ENCODE measurements at places on chromosomes 12 and 14.
A peak's percentile ranks its signal among the peaks of the same experiment; 100 is the strongest.

DNA sequence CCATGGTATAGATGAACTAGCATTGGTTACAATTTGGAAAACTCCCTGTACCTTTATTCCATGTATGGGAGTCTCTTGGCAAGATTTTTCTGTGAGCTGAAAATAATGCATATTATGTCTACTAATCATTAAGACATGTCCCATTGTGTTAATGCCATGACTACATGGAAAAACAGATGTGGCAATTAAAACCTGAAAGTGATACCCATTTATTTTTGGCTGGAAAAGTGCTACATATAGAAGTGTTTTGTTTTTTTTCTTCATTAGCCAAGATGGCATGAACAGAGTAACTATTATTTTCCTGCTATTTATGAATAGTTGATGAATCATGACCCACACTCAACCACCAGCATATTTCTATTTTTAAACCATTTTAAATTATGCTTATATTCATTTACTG lies 58.2 kb downstream of the ALG10B start:
- no peak for DNase-seq

GRCh38 chr14:71333705-71334104 lies 426.4 kb downstream of the PCNX1 start:
- DNase-seq, result no peak

DNA sequence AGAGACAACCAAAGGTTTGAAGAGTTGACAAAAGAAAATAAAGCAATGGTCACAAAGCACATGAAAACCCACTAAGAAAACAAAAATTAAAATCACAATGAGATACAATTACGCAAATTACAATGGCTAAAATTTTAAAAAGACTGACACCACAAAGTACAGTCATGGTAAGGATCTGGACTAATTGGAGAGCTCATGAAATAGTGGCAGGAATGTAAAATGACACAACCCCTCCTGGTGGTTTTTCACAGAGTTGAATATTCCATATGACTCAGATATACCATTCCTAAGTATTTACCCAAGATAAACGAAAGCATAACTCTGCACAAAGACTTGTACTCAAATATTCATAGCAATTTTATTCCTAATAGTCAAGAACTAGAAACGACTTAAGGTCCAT lies 65.9 kb downstream of the NOVA1 start:
- DNase-seq, result no peak

- no peak for DNase-seq
Observed at GRCh38 chr14:103314496-103315277, 19.4 kb upstream of the EIF5 start.

- DNase-seq, result no peak
Observed at GRCh38 chr14:104957146-104958113, 20.7 kb downstream of the AHNAK2 start.

DNA sequence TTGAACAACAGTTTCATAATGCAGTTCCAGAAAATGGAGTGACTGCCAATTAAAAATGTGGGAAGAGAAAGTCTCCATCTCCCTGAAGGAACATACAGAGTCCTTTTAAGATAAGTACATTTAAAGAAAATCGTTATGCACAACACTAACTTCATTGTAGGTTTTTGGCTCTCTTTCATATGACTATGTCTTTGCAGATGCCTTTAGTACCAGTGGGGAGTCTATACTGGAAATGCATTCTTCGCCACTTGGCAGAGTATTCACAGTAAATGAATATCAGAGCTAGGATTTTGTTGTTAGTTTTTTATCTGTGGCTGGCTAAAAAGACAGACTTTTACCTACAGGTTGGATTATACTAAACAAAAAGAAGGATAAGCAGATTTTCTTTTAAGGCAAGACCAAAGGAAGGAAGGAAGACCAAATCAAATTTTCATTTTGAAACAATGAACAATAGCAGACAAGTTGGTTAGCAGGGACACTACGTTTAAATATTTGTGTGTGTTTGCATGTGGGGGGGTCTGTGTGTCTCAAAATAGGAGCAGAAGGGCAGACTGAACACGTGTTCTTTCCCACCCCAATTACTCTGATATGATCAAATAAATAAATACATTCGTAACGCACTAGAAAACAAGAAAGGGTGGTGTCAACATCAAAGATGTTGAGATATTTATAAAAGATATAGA lies 124.5 kb downstream of the BTG1 start:
- no peak for DNase-seq

DNA sequence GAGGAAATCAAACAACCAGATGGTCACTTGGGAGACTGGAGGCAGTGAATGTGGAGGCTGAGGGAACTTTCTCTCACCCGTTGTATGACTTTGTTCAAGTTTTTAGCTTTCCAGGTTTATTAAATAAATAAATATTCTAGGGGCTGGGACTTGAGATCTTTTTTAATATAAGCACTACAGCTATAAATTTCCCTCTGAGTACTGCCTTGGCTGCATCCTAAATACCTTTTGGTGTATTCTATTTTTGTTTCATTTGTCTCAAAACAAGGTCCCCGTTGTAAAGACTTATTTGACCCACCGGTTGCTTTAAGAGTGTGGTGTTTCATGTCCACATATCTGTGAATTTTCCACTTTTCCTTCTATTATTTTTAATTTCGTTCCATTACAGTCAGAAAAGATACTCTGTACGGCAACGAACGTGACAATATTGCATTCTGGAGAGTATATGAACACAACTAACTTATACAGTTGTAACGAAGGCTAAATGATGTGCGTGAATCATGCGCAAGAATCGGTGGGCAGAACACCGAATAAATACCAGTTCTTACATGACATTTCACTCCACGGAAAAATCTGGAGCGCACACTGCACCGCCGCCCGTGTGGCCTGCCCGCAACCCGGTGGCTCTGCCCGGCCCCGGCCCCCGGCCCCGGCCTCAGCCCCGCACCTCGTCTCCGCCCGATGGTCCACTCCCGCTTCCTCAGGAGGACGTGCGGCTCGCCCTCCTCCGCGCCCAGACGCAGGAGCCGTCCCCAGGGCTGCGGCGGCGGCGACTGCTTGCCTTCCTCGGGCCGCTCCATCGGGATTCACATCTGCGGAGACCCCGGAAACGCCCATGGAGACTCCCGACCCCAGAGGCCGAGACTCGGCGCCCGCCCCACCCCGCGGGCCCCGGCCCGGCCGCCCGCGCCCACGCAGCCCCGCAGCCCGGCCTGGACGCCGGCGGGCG lies 602 bp downstream of the CHFR start:
- peak; percentile 18 for DNase-seq
